ENCODE measurements at places on chromosomes 11 and 22.
A peak's percentile ranks its signal among the peaks of the same experiment; 100 is the strongest.

DNA sequence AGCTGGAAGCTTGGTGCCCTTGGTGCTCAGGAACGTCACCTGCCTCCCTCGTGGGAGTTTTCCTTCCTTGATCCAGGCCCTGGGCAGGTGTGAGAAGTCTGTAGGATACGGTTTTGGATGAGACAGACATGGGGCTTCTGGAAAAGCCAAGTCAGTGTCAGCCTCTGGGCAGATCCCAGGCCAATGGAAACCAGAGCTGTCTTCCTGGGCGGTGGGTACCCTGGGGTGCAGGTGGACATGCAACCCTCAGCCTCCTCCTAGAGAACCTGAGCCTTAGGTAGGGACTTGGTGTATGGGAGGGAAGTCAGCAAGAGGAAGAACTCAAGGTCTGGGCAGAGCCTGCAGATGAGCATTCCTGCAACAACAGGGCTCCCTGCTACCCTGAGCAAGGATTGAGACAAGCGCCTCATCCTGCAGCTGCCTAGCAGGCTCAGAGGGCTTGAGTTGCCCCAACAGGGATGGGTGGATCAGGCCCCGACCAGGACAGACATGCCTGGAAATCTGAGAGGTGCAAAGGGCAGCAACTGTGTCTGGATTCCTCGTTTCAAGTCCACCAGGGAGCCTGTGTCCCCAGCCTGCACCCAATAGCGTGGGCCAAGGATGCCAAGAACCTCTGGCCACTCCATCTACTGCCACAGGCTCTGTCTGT is 37.6 kb upstream of the SYT13 start:
- no peak for DNase-seq

DNA sequence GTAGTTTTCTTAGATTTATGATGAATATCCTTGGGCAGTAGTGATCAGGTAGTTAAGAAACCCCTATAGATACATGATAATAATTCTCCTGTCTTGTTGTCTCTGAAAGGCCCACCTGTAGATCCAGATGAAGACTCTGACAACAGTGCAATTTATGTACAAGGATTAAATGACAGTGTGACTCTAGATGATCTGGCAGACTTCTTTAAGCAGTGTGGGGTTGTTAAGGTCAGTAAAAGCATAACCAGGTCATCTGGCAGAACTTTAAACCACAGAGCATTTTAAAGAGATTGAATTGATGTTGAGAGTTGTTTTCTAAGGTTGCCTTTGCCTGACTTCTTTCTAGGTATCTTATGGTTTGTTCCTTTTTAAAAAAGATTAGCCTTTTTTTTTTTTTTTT is 14.1 kb upstream of the GAS2L1 start:
- no peak for DNase-seq

- no peak for DNase-seq
Measured at GRCh38 chr11:117604336-117604995, 192.6 kb downstream of the DSCAML1 start.

- DNase-seq: peak; percentile 64
Measured at GRCh38 chr11:124069429-124070401, 28.6 kb upstream of the OR10G7 start.

GRCh38 chr11:74680703-74681531 is 50.3 kb downstream of the CHRDL2 start:
- no peak for DNase-seq

- peak; percentile 40 for DNase-seq
Measured at GRCh38 chr11:12598330-12599256, 75.6 kb upstream of the TEAD1 start.

DNA sequence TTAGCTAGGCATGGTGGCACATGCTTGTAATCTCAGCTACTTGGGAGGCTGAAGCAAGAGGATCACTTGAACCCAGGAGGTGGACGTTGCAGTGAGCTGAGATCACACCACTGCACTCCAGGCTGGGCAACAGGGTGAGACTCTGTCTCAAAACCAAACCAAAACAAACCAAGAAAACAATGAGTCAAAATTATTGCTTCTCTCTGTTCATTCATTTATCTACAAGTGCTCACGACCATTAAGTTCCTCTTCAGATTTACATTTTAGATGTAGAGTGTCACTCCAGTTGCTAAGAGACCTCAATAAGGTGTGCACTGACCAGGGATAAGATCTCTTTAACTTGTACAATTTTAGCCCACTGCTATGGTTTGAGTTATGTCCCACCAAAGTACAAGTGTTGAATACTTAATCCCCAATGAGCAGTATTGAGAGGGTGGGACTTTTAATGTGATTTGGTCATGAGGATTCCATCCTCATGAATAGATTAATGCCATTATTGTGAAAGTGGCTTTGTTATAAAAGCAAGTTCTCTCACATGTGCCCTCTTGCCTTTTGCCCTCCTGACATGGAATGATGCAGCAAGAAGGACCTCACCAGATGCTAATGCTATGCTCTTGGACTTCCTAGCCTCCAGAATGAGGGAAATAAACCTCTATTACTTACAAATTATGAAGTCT is 7.8 kb downstream of the HNRNPUL2 start:
- no peak for DNase-seq

DNA sequence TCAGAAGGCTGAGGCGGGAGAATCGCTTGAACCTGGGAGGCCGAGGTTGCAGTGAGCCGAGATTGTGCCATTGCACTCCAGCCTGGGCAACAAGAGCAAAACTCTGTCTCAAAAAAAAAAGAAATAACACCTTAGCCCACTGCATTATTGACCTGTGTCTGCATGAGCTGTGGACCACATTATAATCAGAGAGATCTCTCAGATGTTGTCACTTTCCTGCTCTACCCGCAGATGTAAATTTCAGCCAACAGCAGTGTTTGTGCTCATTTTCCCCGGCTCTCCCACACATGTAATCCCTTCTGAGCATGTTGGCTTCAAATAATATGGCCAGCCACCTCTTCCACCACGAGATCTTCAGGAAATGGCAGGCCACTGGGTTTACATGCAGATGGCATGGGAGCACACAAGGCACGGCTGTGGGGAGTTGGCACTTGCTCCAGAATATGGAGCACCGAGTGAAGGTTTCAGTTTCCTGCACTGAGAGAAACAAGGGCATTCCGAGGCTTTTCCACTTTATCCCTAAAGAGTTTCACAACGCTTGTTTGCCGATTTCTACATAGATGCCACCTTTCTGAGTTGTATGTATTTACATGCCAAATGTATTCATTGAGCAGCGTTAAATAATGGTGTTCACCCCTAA is 19.7 kb downstream of the CDPF1 start:
- no peak for DNase-seq

DNA sequence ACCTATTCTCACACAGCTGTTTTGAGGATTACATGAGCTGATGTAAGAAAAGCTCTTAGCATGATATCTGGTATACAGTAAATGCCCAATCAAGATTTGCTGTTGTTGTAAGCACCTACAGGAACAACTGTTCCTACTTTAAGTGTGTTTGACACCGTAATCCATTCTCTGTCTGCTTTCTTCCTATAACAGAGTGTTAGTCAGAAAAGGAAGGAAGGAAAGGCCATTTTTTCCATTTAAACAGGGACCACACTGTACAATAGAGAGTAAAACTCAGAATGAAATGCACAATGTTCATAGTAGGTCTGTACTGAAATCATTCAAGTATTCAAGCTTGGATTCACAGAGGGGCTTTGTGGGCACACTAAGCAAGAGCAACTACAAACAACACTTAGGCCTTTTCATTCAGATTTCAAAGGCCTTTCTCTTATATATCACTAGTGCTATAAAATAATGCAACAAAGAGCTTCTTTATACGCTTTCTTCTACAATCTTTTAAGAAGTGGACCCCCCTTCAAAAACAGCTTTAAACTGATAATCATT is 21.5 kb downstream of the MTCH2 start:
- no peak for DNase-seq

DNA sequence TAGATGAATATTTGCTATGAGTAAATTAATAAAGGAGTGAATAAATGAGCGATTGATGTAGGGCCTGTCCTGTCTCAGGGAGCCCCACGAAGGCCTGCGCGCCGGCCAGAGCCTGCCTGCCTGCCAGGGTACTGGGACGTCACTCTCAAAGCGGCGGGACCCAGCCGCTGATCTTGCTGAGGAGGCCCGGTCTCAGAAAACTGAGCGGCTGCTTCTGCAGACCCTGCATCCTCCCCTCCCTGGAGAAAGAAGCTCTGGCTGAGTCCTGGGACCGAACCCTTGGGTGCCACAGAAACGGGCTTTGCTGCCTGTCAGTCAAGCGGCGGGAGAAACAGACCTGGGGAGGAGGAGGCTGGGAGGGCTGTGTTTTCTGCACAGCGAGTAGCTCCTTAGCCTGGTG is 91.6 kb upstream of the B3GAT1 start:
- DNase-seq: no peak

- DNase-seq: peak; percentile 77
Measured at GRCh38 chr22:36081023-36081431, 52.4 kb upstream of the RBFOX2 start.

DNA sequence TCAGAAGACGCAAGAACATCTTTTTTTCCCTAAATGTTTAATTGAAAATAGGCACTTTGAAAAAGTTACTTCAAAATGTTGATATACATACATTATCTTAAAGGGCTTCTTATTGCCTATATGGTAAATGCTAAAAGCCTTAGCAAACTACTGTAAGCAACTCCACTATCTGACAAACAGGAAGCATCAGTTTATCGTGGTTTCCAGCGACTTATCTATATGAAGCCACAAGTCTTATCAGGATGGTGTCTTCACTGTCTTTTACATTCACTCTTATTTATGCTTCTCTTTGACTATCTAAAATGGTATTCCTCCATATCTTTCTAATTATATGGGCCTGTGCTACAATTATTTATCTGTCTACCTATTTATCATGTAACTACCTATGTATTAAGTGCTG is 2091.9 kb downstream of the LRRC4C start:
- no peak for DNase-seq

GRCh38 chr11:92216789-92217188 is 7.8 kb upstream of the FAT3 start:
- DNase-seq: peak; percentile 28

- DNase-seq: no peak
Measured at GRCh38 chr22:31893460-31893859, 50.9 kb upstream of the YWHAH start.

GRCh38 chr11:122724520-122724919 is 69.0 kb downstream of the UBASH3B start:
- peak; percentile 82 for DNase-seq

- no peak for DNase-seq
Measured at GRCh38 chr11:119992171-119993051, 145.5 kb downstream of the TRIM29 start.

- no peak for DNase-seq
Measured at GRCh38 chr11:75480185-75481175, 45.3 kb downstream of the GDPD5 start.

- no peak for DNase-seq
Measured at GRCh38 chr11:14981507-14981906, 9.4 kb upstream of the CALCA start.

DNA sequence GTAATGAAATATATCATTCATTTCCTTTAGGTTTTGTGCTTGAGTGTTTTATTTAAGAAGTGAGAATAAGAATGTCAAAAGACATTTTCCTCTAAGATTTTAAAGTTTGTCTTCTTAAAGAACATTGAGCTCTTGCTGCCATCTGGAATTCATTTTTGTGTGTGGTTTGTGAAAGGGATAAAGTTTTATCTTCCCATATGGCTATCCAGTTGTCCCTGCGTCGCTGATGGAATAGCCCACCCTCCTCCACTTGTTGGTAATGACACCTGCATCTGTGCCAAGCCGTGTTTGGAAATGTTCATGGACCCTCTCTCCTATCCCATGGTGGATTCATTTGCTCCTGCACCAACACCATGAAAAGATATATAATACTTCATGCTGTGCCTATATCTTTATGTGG is 901.5 kb downstream of the BRD1 start:
- DNase-seq: no peak

DNA sequence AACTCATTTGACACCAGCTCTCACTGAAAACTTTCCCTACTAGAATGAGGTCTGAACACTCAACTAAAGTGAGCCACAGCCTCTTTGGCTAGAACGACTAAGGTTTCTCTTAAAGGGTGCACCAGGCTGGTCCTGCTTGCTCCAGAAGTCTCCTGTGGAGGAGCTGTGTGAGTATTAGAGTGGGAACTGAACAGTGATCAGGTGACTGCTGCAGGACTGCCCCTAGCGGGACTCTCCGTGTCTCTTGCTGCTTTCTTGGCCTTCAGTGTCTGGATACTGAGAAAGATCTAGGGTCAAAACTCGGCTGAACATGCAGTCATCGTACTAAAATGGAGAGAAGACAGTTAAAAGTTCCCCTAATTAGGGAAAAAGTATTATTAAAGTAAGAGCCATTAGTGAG is 34.6 kb downstream of the FAM118A start:
- peak; percentile 4 for DNase-seq

- DNase-seq: no peak
Measured at GRCh38 chr11:61760946-61761345, 8.5 kb downstream of the MYRF start.

- DNase-seq: peak; percentile 96
Measured at GRCh38 chr11:96075532-96075959, 151.6 kb upstream of the MTMR2 start.

DNA sequence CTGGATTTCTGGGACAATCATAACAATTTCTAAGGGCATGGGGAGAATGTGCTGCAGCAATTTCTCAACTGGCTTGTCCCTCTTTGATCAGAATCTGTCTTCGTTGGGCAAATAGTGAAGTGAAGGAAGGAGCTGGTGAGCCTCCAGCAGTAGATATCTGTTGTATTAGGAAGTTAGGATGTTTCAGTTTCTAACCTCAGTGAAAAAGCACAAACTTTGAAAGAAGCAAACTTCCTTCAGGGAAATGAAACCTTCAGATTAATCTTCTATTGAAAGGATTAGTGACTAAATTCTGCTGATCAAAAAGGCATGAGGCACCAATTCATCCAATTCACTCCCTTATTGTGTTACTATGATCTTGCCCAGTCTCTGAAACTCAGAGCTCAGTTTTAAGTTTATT is 24.3 kb downstream of the LMO2 start:
- no peak for DNase-seq

- DNase-seq: peak; percentile 64
Measured at GRCh38 chr11:65575568-65576231, at the start of gene EHBP1L1. EHBP1L1 (plus strand) TSS chr11:65576053; CDS start chr11:65576303, 250 bp downstream.

GRCh38 chr11:27084518-27084917 is 43.9 kb downstream of the BBOX1 start:
- peak; percentile 86 for DNase-seq

- DNase-seq: no peak
Measured at GRCh38 chr11:114179234-114179941, 116.8 kb upstream of the NNMT start.

DNA sequence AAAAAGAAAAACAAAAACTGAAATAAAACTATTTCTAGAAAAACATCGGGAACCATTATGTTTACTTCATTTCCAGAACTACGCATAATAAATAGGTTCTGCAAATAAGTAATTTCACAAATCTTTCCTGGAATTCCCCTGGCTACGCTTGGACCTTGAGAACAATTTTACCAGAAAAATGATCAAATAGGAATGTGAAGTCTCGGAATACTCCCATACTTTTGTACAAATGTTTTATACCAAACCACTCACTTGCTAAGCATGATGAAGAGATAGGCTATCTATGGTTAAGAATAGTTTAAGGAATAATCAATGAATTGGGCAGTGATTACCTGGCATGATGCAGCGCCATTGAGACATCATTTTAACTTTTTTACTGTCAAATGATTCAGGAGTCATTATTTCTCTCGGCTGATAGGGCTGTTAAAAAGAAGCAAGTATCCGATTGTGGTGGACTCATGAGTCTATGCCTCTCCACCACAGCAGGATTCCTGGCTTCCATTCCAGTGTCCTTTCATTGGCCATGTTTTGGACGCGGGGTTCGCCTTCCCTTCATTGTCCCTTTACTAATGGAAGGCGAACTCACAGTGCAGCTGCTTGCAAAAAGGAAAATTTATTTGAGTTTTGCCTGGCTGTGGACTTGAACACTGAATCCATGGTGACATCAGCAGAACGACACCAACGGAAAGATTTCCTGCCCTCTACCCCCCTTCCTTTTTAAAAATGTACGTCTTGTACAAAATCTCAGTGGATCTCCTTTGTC is 39.9 kb upstream of the BLID start:
- no peak for DNase-seq
